ENCODE measurements at places on chromosomes 4 and X.
A peak's percentile ranks its signal among the peaks of the same experiment; 100 is the strongest.

DNA sequence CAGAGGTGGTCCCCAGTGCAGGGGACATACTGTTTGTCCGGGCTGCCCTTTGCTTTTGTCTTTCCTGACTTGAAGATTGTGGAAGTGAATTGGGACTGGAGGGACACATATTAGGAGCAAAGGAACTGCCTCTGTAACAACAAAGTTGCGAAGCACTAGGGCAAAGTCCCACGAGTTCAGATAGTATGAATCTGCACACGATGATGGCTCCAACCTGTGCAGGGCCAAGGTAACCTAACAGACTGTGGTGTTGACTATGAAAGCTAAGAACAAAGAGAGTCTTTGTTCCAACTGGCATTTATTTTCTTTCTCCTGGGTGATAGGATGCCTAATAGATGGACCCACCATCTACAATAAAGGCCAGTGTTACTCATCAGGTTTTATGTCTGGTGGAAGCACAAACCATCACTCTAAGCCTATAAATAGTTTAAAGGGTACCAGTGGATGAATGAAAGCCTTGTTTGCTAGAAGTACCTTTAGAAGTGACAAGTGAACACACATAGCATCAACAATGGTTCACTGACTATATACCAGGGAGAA is 71.8 kb downstream of the TMA16 start:
- no peak for DNase-seq

DNA sequence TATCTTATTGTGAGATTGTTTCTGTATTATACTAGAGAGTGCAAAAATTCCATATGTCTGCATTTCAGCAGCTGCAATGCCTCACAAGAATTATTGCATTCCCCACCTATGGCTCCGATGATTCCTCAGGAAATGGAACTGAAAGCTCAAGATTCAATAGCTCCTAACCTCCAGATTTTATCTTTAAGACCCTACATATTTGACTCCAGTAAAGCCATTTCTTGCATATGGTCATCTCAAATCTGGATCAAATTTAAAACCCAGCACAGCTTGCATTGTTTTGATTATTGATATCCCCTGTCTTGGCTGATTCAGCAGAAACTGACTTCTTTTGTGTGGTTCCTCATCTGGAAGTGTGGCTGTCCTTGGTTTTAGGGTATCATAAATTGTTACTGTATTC is 142.6 kb downstream of the CORIN start:
- no peak for DNase-seq

DNA sequence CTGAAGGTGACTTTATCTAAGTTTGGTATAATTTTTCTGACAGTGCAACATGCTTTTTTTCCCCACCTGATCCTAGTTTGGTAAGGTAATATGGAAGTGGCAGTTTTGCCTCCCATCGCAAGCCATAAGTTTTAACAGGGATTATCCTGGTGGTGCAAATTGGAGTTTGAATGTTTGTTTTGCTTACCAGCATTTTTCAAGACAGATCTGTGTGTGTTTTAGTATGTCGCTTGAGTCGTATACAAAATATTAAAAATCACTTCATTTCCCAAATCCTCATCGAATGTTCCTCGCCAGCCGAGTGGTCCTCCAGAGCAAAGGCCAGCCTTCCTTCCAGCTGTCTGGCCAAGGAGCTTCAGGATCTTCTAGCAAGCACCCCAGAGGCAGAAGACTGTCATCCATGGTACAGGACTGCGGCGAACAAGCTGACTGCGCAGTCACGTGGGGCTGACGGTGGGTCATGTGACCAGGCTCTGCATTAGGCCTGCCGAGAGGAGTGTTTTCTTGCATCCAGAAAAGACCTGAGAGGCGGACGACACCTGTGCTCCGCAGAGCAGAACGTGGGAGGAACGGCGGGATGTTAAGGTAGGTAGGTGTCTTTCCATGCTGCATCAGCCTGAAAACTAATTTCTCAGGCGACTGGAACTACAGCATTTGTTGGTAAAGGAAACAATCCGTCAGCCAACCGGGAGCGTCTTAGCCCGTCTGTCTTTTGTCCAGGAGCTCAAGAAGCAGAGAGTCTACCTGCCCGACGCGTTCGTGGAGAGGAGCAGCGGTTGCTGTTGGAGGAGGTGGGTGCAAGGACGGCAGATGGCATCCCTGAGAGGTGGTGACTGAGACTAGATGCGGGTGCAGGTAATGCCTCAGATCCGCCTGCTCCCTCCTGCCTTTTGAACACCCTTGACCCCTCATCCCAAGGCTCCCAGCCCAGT is at the start of gene GPRASP3:
GPRASP3 (plus strand) TSS at position 507 of the 932 bp plus-strand sequence. CDS start 28,253 bp downstream, outside the sequence.
- DNase-seq, result peak; percentile 36

DNA sequence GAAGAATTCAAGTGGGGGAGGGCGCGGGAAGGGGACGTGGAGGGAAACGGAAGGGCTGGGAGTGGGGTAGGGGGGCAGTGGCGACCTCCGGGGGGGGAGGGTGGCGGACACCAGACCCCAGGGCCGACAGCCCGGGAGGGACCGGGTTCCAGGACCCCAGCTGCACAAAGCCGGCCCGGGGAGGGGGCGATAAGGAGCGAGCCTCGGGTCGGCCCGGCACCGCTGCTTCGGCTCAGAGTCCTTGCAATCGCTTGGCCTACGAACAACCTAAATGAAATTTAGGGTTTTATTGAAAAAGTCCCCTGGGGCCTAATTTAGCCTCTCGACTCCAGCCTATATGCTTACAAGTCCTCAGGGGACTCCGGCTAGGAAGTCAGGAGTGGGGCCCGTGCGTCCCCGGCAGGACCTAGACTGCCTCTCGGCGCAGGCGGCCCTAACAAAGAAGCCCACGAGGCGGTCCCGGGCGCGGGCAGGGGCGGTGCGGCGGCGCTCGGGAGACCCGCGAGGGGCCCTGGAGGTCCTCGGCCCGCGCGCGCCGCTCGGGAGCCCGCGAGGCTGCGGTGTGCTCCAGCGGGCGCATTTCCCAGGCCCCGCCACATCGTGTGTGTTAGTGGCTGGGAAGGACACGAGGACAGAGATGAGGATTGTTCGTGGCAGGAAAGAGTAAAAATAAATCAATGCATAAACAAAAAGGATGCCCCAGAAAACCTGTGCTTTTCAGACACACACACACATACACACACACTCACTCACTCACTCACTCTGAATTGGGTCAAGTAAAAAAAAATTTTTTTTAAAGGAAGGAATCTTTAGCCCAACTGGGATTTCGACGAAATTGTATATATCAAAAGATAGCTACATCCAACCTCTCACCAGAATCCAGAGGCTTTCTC is 70.0 kb downstream of the MGST2 start:
- peak; percentile 78 for DNase-seq

DNA sequence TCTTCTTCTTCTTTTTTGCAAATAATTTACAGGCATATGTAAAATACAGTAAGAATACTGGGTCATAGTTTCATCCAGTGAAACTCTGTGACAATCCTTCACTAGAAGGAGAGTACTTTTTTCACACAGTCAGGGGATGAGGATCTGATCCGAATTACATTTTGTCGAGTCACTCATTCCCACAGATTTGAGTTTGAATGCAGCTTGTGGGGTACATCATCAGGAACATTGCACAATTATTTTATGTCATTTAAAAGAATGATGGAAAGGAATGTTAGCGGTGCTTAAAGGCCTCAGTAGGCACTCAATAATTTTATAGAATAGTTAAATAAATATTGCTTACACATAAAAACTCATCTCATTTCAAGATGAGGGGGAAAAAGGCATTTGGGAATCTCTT is 88.6 kb downstream of the CHRNA9 start:
- DNase-seq, result no peak

GRCh38 chr4:54525602-54526001 is 132.2 kb upstream of the KIT start:
- DNase-seq, result no peak

GRCh38 chrX:65862638-65863037 is 177.2 kb downstream of the VSIG4 start:
- no peak for DNase-seq

DNA sequence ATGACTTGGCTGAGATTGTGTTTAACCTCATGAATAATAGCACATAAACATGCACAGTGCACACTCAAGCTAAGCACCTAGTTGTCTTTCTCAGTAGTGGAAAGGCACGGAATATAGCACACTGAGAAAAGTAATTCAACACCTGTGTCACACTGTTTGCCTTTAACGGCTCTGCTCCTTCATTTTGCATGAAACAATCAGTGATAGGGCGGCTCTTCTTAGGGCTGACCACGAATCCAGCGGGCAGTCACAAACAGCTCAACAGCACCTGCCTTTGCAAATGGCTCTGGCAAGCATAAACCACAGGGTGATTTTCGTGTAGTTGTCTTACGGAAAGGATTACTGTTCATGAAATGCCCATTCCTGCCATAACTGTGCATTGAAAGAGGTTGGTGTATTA is 954.0 kb upstream of the TENM3 start:
- DNase-seq, result peak; percentile 7

- no peak for DNase-seq
Measured at GRCh38 chr4:20638825-20639224, 61.4 kb upstream of the PACRGL start.

DNA sequence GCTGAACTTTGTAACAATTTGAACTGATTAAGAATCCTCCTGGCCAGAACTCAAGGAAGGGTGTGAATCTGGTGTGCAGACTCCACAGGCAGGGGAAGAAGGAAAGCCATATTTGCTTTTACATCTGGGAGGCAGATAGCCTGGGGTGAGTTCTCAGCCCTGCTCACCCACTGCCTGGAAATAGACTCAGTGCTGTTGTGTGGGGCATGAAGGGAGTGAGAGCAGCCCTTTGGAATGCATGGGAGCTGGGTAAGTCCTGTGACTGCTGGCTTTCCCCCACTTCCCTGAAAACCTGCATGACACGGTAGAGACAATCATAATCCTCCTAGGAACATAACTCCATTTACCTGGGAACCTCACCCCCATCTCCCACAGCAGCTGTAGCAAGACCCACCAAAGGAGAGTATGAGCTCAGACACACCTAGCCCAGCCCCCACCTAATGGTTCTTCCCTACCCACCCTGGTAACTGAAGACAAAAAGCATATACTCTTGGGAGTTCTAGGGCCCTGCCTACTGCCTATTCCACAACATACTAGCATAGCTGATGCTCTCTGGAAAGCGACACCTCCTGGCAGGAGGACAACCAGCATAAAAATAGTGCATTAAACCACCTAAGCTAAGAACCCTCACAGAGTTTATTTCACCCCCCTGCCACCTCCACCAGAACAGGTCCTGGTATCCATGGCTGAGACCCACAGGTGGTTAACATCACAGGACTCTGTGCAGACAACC is 59.3 kb upstream of the UBQLN2 start:
- no peak for DNase-seq

GRCh38 chr4:54556051-54556450 is 101.7 kb upstream of the KIT start:
- DNase-seq, result no peak

- DNase-seq, result no peak
Measured at GRCh38 chr4:89101256-89102161, 9.8 kb upstream of the TIGD2 start.

DNA sequence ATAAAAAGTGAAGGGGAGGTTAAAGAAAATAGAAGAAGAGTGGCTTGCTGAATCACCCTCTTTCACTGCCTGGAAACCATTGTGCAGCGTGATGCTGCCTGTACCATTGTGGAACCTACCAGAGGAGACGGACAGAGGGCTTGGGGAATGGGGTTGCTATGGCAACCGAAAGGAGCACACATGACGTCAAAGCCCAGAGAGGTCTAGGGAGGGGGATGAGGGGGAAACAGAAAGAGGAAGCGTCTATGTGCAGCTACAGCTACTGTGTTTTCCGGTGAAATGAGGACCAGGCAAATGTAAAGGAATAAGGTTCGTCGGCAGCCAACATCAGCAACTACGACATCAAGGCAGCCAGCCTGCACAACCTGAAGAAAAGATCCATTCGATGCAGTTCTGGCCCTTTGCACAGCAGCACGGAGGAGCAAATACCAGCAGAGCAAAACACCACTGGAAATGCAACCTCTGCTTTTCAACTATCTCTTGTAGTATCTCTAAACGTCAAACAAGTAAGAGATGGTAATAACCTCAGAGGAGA is at the start of gene MAPK10:
MAPK10 (minus strand) TSS at position 110 of the 535 bp plus-strand sequence.
- DNase-seq, result peak; percentile 99

Measured in neural progenitor cell (in vitro differentiated cells).